ENCODE measurements at places on chromosomes 16 and 17.

DNA sequence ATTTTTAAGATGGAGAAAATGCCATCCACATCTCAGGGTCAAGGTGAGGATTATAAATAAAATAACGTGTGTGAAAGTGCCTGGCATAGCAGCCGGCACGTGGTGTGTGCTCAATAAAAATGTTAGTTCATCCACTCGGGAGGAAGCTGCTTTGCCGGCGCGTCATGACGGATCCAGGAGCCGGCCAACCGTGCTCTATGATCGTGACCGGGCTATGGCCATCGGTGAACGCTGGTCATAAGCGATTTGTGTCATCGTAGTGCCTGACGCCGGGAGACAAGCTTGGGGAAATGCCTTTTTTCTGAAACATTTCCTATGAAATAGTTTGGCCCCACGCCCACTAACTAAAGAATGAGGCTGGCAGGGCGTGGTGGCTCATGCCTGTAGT is 74.0 kb downstream of the CMC2 start:
- peak; percentile 29 for DNase-seq

DNA sequence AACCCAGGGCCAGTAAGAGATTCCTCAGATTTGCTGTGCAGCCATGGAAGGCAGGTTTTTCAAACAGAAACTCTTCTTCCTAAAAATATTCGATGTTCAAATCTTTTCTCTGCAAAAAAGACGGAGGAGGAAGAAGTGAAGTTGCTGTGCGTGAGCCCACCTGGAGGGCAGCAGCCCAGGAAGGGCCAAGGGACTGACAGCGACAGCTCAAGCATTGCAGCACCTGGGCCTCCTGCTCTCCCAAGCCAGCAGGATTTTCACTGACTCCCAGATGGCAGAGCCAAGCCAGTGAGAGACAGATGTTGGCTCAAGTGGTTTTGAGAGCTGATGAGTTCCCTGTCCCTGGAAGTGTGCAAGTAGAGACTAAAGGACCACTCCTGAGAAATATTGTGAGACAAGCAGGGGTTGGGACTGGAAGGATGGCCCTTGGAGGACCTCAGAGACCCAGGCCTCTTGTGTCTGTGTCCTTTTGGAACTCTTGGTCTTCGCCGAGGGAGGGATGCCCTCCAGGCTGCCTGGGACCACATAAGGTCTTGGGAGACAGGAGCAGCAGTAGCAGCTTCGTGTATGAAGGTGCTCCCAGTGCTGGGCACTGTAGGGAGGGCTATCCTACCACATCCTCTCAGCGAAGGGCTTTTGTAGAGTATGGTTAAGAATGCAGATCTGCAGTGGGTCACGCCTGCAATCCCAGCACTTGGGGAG is 29.3 kb upstream of the TNFRSF13B start:
- DNase-seq, result no peak

- no peak for DNase-seq
Observed at GRCh38 chr16:66874079-66874775, 6.1 kb upstream of the PDP2 start.

- DNase-seq, result no peak
Observed at GRCh38 chr16:89827383-89828198, 684 bp upstream of the SPIRE2 start.

GRCh38 chr16:22357635-22357971 is 16.8 kb downstream of the CDR2 start:
- DNase-seq, result no peak

- no peak for DNase-seq
Observed at GRCh38 chr17:49548051-49548505, 27.6 kb upstream of the NXPH3 start.

DNA sequence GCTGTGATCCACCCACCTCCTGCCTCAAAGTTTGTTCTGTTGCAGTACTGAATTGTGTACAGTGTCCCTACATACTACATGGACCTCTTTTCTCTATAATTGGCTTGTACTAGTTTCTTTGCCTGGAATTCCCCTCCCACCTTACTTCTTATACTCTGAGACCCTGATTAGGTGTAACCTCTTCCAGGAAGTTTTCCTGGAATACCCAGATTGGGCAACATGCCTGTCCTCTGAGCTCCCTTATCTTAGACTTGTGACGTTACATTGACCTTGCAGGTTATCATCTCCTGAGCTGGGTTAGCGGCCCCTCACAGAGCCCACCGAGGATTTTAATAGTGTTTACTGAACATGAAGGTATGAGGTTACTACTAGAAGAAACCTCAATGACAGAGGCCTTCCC is 237.0 kb downstream of the ZNF423 start:
- DNase-seq, result no peak

- DNase-seq, result no peak
Observed at GRCh38 chr17:73151916-73152632, 12.7 kb upstream of the SSTR2 start.

DNA sequence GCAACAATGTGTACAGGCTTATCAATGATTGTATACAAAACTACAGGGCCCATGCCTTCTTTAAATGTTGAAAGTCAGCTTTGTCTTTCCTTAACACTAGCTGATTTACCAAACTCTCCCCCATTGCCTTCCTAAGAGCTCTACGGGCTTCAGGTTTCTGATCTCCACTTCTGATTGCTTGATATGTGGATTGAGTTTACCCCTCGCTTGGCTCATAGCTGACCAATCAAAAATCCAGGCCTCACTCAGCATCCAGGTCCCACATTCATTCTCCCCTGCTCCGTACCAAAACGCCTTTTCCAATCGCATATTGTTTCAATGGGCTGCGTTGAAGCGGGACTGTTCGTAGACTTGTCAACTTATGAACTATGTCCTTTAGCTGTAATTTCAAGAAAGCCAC is 195.1 kb upstream of the TOX3 start:
- no peak for DNase-seq

DNA sequence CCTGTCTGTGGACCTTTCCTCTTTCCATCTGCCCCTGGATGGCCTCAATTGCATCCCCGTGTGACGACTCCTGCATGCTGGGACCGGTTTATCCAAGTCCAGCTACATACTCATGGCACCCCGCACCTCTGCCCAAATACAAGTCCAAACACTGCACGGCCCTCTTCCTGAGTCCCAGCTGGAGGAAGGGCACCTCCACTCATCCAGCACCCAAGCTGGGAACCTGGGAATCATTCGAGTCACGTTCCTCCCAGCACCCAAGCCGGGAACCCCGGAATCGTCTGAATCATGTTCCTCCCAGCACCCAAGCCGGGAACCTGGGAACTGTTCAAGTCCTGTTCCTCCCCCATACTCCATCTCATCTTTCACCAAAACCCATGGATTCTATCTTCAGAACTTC is 10.2 kb downstream of the TRARG1 start:
- no peak for DNase-seq

DNA sequence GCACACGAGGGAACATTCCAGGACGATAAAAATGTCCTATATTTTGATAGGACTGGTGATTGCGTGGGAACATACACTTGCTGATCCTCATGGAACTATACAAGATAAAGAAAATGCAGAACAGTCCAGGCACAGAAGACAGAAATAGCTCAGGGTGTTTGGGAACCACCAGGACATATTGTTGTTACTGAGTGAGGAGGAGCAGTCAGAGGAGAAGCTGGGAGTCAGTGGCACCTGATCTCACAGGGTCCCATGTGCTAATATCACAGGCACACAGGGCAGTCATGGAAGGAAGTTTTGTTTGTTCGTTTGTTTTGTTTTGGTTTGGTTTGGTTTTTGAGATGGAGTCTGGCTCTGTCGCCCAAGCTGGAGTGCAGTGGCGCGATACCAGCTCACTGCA is 5.7 kb downstream of the PLD2 start:
- DNase-seq, result no peak
